ENCODE measurements at places on chromosomes 12 and 14.
A peak's percentile ranks its signal among the peaks of the same experiment; 100 is the strongest.

DNA sequence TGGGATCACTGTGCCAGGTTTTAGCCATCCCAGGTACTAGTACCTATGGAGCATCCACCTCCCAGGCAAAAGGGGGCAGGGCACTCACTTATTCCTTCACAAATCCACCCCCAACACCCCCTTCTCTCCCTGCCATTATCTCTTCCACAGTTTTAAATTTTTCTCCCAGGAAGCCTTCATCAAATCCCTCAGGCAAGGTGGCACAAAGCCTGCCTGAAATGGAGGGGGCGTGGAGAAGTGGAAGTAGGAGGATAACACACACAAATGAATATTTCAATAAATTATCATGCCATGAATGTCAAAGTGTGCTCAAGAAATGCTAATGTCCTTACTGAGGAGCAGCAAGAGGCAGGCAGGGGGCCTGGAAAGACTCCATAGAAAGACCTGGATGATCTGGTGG is 4.7 kb upstream of the CHST11 start:
- DNase-seq, result no peak

- no peak for DNase-seq
These were observed 40.9 kb downstream of the BEST3 start for GRCh38 chr12:69658203-69658602.

- no peak for DNase-seq
These were observed 9.3 kb downstream of the GXYLT1 start for GRCh38 chr12:42135259-42135814.

- DNase-seq, result no peak
These were observed 29.0 kb upstream of the A2M start for GRCh38 chr12:9144730-9145106.

GRCh38 chr14:101022916-101023435 is 119.5 kb upstream of the RTL1 start:
- DNase-seq, result no peak

DNA sequence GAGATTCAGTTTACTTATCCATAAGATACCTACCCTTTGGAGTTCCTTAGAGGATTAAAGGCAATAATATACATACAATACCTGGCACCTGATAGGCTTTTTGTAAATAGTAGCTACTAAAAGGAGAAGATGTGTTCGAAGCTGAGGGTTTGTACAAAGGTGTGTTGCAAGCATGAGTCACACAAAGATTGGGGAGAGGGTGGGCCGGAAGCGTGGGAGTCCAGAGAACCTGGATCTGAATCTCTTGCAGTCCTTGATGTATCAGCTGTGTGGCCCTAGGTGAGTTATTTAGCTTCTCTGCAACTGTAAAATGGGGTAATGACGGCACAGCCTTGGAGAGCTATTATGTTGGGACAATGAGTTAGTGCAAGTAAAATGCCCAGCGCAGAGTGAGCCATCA is 61.6 kb upstream of the PSMC1 start:
- DNase-seq, result no peak

GRCh38 chr12:23464241-23464812 is 485.1 kb downstream of the SOX5 start:
- DNase-seq, result no peak

DNA sequence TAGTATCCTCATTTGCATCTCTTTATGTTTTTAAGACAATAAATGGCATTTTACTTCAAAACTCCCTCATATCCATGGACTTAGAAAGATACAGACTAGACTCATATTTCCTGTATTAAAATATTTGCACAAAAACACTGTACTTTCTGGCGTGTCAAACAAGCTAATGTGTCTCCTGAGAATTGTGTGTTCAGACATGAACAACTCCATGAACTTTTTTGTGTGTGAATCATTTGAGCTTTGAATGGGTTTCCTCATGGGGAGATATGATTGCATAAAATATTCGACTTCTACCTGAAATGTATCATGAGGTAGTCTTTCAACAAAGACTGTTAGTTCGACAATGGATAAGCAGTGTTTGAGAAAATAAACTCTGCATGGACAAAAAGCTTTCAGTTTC is 58.8 kb downstream of the TMEM30B start:
- no peak for DNase-seq

GRCh38 chr14:33393895-33394368 is 455.3 kb downstream of the NPAS3 start:
- no peak for DNase-seq

GRCh38 chr14:95664066-95664465 is 22.2 kb upstream of the TCL1B start:
- no peak for DNase-seq

DNA sequence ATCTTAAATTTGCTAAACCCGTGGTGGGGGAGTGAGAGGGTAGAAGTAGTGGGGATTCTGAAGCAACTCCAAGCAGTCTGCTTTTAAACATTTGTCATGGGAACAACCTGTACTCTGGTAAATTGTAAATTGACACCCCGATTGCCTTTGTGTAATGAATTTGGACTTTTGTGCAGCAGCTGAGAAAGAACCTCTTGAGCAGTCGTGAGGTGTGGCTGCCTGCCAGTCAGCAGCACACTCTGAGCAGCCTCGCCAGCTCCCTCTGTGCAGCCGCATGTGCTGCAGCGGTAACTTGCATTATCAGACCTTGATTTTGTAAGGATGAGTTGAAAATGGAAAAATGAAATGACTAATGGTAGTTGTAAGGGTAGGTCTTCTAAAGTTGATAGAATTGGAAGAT is 74.3 kb downstream of the SUSD6 start:
- DNase-seq, result peak; percentile 24

DNA sequence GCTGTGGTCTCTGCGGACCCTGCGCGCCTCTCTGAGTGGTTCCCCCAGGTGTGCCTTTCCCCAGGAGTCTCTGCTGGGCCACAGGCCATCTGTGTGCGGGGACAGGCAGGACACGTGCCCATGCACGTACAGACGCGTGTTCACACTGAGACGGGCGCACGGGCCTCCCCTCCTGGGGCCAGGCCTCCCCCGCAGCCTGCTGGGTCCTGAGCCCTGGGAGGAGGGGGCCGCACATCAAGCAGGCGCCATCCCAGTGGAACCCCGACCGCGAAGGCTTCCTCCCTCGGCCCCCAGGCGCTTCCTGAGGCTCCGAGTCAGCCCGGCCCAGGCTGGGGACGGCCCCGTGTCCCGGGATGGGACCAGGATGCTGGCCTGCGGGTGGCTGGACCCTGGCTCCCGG is 39.7 kb downstream of the LRCOL1 start:
- no peak for DNase-seq

DNA sequence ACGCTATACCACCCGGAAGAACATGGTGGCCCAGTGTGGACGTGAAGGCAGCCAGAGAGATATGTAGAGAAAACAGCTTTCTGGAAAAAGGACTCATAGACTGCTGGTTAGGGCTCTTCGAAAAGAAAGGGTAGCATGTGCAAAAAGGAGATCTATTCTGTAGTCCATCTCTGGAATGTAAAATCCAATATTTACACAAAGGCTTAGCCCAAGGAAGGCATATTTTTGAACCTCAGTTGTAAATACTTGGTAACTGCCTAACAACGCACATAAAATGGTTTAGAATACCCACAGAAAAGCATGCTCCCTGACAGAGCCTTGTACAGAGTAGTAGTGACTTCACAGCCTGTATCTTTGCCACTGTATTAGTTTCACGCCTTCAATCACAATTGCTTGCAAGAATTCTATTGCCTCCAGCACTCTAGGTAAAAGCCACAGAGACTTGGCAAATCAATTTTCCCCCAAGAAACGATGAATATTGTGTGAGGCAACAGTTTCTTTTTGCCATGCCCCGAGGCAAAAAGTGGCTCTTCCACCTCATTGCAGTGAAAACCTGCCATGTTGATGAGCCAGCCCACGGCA is 59.2 kb downstream of the TRIM9 start:
- DNase-seq, result no peak

DNA sequence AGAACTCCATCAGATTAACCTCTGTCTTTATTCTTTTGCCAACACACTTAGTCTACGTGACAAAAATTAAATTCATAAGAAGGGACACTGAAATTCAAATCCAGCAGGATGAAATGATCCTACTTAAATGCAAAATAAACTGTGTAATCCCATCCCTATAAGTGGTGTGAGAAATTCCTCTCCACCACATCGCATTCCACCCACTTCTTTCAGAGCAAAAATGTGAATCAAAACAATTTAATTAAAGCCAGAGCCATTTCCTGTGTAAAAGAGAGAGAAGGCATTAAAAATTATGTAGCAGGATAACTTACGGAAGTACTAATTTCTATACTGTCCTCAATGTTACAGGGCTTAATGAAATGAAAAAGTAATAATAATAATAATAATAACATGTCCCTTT is 844.3 kb downstream of the GALC start:
- DNase-seq, result no peak

DNA sequence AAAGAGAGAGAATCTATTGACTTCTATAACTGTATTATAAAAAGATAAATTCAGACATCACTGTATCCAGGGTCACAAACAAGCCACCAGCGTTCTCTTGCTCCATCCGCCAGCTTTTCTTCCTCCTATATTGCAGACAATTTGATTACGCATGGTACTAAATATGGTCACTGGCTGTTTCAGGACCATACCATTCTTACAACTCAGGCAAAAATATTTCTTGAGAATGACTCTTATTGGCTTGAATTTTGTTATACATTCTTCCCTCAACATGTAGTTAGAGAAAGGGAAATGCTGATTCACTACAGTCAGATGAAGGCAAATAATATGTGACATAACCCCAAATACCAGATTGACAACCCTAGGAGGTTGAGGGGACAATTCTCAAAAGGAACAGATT is 101.3 kb downstream of the SLC6A15 start:
- no peak for DNase-seq

GRCh38 chr12:83318386-83319098 is 631.8 kb downstream of the TMTC2 start:
- DNase-seq, result no peak

DNA sequence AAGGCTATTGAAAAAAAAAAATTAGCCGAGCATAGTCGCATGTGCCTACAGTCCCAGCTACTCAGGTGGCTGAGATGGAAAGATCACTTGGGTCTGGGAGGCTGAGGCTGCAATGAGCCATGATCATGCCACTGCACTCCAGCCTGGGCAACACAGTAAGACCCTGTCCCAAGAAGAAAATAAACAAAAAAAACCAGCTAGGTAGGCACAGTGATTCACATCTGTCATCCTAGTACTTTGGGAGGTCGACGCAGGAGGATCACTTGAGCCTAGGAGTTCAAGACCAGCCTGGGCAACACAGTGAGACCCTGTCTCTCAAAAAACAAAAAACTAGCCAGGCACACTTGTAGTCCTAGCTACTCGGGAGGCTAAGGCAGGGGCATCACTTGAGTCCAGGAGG is 8.2 kb downstream of the SARNP start:
- DNase-seq, result no peak

GRCh38 chr12:11906286-11906935 is 164.3 kb upstream of the BCL2L14 start:
- no peak for DNase-seq

- DNase-seq, result no peak
These were observed 90.9 kb downstream of the ACTN1 start for GRCh38 chr14:68888025-68888850.

DNA sequence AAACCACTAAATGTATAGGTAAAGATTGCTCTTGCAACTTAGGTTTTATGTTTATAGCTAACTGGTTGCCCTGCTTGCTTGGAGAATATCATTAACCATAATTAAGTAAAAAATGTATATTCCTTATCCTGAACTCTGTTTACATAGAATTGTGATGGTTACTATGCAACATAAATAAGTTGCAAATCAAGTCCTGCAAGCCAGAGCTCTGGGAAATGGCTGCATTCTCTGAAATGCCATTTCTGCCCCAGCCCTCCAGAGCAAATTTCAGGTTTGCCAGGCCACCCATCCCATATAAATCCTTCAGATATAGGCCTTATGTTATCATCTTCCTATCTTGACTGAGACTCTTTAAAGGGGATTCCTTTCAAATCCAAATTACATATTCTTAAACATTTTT is 118.4 kb upstream of the MYF6 start:
- no peak for DNase-seq

DNA sequence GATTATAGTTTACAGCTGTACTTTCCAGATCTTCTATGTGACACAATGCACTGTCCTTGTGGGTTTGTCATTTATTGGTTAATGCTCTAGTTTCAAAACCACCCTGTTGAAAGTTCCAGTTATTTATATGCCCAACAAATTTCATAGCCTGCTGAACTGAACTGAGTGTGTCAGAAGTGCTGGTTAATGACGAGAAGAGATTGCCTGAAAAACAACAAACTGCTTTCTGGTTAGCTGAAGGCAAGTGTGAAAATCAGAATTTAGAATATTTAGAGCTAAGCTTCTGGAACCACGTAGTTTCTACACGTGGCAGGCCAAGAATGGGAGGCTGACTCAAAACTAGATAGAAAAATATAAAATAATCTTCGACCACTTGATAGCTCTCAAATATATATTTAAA is 19.1 kb upstream of the RIN3 start:
- no peak for DNase-seq

GRCh38 chr14:98694541-98694940 is 577.5 kb downstream of the BCL11B start:
- no peak for DNase-seq

DNA sequence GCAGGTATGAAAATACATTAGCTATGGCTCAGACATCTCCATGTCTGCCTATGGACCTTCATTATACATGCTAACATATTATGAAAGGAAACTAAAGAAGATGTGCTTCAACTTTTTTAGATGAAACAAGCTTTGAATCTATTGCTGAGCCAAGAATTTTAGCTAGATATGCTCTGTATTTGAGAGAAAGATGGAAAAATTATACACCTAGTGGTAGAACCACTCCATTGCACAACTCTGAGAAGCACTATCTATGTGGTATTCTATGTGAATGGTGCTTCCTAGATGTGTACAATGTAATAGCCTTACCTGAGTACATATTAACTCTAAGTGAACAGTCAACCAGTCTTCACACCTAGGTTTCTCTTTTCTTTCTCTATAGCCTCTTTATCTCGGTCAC is 17.3 kb downstream of the EPYC start:
- no peak for DNase-seq

DNA sequence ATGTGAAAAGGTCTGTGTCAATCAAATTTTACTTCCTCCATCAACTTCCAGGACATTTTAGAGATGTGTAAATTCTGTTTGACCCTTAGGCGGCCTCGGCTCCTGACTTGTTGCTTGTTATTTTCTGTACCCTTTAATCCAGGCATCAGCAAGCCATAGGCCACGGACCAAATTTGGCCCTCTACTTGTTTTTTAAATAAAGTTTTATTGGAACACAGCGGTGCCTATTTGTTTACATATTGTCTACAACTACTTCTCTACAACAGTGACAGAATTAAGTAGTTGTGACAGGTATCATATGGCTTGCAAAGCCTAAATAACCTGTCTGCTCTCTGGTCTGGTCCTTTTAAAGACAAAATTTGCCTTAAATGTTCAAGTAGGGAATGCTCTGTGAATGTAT is 132.1 kb downstream of the AACS start:
- no peak for DNase-seq

GRCh38 chr12:54404061-54405004 is 14.7 kb downstream of the ITGA5 start:
- peak; percentile 63 for DNase-seq

- DNase-seq, result no peak
These were observed 3.4 kb downstream of the PNP start for GRCh38 chr14:20472536-20473169.

Measured in CD4-positive, alpha-beta T cell treated with Interleukin-15 for 4 hours (primary cell).